ENCODE measurements at places on chromosomes 5 and 9.

DNA sequence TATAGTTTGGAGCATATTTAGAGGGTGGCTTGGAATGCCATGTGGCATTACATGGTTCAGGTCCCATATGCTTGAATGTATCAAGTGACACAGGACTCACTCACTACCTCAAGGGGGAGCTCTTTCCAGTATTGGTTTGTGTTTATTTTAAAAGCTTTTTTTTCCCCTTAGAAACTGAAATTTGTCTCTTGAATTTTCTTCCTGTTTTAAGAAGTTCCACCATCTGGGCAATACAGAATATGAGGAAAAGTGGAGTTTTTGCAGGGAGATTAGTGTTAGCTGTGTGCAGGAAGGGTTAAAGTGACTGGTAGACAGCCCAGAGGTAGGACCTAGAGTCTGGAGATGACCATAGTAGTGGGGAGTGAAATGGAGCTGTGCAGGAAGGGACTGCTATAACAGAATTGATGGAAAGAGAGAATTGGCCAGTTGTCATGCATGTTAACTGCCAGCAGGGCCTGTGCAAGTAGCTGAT, 36.6 kb downstream of the CTNNA1 start:
- peak; percentile 68 for DNase-seq

GRCh38 chr5:14503681-14504331, 77.8 kb upstream of the OTULINL start:
- peak; percentile 39 for DNase-seq

GRCh38 chr5:55406292-55406691, 98.5 kb downstream of the MTREX start:
- DNase-seq: no peak

DNA sequence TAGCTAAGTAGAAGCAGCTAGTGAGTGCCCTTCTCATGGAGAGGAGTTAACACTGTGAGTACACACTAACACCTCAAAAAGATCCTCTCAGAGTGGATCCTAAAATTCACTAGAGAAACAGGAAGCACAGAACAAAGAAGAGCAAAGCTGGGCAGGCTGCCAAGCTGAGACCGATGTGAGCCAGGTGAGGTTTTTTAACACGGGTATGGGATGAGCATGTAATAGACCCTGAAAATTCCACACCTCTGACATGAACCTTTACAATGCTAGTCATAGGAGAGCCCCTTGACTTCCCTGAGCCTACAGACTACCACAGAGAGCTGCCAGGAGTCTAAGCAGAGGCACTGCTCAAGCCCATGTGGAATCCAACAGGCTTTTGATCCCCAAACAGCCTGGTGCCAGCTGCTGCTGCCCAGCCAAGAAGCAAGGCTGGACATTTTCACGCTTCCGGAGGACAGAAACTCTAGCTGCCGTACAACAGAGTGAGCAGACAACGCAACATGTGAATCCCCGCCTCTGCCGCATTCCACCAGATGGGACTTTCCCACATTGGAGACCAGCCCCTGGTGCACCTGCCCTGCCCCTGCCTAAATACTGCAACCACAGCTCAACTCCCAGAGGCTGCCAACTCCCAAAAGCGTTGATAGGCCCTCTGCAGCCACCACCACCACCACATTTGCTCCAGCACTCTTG, 280.8 kb downstream of the CDH10 start:
- DNase-seq: no peak

GRCh38 chr9:114894609-114895433, 35.6 kb downstream of the TNFSF8 start:
- DNase-seq: no peak

DNA sequence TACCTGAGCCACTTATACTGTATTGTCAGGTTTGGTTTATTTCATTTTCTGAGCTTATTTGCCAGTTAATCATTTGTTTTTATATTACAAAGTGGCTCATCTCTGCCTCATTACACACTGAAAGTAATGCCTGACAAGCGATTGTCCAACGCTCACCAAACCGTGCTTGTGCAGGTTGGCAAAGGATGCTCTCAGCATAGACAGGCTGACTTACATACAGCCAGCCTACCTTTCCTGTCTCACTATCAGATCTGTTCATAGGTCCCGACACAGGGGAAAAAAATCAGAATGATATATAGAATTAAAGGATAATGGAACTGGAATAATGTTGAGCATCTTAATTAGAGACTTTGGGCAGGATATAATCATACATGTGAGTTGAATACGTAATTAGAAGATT, 739.7 kb upstream of the RIOK2 start:
- DNase-seq: no peak

GRCh38 chr5:79577693-79578092, 34.5 kb upstream of the TENT2 start:
- no peak for DNase-seq

GRCh38 chr9:69569738-69570451, 102.3 kb downstream of the APBA1 start:
- DNase-seq: no peak

- DNase-seq: peak; percentile 16
Measured at GRCh38 chr5:112417931-112418658, 982 bp downstream of the EPB41L4A start.

DNA sequence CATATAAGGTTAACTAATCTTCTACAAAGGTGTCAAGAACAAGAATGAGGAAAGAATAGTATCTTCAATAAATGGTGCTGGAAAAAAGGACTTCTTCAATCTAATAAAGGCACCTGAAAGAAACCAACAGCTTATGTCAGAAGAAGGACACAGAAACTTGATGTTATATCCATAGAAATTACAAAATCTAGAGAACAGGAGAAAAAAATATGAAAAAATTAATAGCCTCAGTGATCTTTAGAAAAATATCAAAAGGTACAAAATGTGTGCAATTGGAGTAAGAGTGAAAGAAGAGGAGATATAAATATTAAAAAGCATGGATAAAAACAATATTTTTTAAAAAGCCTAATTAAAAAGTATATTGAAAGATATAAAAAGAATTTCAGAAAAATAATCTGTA, 18.8 kb upstream of the PRSS3 start:
- no peak for DNase-seq

GRCh38 chr5:116510517-116510916, 64.1 kb downstream of the SEMA6A start:
- DNase-seq: no peak
